ENCODE measurements at places on chromosomes 12 and 14.

DNA sequence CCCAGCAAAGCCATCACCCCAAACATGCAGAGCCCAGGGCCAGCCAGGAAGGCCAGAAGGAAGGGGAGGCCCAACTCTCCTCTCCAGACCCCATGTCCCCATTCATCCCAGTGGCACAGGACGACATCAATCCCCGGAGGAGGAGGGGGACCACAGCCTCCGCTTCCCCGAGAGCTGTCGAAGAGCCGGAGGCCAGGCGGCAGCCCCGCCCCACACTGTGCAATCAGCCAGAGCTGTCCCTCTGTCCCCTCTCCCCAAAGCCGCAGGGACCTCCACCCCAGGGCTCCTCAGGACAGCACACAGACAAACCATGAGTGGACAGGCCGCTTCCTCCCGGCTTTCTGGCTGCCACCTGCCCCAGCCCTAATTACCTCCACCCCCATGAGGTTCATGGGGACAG lies 16.8 kb downstream of the RAB35 start:
- no peak for DNase-seq

DNA sequence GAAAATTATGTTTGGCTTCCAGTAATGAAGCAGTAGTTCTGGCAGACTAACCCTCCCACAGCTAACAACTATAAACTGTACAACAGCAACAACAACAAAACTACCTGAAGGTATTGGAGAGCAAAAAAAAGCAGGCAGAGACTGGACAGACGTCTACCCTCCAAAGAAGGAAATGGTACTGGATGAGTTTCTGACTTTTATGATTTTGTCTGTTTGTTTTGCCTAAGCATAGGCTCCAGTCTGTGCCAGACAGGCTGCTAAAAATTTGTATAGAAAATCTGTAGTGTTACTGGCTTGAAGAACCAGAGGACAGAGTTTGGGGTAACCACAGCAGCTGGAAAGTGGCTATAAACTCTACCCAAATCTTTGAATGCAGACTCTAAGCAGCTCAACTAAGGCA lies 131.3 kb downstream of the SLC25A47 start:
- no peak for DNase-seq

- no peak for DNase-seq
Observed at GRCh38 chr12:119594399-119594730, 791 bp downstream of the TMEM233 start.

- DNase-seq, result no peak
Observed at GRCh38 chr12:120586206-120586605, 5.0 kb upstream of the POP5 start.

DNA sequence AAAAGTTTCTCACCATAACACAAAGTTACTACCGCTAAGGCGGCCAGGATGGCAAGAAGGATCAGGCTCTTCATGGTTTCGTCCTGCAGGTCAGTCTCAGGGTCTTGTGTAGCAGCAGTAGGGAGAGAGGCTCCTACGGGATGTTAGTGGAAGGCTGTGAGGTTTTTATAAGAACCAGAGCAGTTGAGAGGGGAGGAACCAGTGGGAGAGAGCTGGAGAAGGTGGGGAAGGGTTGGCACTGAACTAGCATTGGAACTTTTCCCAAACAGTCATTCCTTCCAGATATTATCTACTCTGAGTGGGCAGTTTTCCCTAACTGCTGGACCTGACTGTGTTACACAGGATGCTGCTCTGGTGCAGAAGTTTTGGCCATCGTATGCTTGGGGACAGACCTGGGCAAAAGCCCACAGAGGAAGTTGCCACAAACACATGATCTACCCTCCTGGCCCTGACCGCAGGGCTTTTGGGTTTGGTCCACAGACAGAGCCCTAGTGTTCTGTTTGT lies at the start of gene MGP:
MGP (minus strand) TSS at position 137 of the 504 bp plus-strand sequence; CDS start at position 74, 63 bp downstream.
- no peak for DNase-seq

DNA sequence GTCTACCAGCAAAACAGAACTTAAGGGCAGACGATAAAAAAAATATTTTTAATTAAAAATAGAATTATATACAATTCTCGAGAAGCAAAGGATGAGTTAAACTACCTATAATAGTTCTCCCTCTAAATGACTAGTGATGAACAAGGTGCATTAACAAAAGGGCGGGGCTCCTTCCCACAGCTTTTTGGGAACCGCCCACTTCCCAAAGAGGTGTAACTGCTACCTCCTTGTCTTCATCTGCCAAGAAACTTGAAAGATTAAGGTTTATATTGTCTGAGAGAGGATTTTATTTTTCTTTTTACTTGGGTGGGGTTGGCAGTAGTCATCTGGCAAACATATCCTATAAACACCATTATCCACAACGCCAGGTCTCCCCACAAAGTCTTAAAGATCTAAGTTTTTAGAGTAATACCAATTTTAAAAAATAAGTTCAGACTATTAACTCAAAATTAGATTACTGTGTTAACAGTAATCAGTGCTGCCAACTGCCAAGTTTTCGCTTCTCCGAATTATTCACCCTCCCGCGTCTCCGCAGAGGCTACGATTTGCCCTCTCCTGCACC lies 938 bp downstream of the RALGAPA1 start:
- no peak for DNase-seq

All from stimulated activated CD4-positive, alpha-beta T cell treated with anti-CD3 and anti-CD28 coated beads, Interleukin-4, amount 100 ng/mL, for 4 hours (primary cell).